Caudate nucleus (tissue), 63 donors: ENCODE measurements at places on chromosomes 12 and 14.

DNA sequence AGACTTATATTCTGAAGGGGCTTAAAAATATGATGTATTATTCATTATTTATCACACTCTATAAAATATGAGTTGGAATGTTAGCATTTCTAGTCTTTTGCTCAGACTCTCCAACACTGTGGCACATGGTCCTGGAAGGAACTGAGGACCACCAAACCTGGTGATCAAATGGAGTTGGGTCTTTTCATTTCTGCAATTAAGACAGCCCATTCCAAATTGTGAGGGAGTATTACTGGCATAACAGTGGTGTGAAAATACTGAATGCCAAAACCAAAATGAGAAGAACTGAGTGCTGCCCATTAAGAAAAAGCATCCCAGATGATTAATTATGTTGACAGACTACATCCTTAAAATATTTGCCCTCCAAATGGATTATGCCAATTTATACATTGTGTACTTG is 90.8 kb downstream of the NPAS3 start:
- DNase-seq: no peak

DNA sequence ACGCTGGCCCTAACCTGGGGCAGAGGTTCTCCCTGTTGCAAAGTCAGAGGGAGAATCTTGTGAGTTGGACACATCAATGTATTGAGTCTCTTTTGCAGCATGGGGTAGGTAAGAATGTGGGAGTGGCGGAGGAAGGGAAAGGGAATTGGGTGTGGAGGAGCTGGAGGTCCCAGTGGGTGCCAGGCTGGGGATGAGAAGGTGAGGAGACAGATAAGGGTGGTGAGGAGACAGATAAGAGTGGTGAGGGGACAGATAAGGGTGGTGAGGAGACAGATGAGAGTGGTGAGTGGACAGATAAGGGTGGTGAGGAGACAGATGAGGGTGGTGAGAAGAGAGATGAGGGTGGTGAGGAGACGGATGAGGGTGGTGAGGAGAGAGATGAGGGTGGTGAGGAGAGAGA is 72.9 kb upstream of the SFSWAP start:
- DNase-seq: no peak

GRCh38 chr12:110224379-110225304 is 56.4 kb upstream of the ATP2A2 start:
- DNase-seq: no peak

GRCh38 chr14:28661171-28661772 is 105.3 kb upstream of the FOXG1 start:
- DNase-seq: no peak

- DNase-seq: no peak
Measured at GRCh38 chr12:118763234-118763633, 218.1 kb upstream of the SRRM4 start.

GRCh38 chr14:103593577-103593976 is 30.8 kb downstream of the COA8 start:
- DNase-seq: no peak

GRCh38 chr12:19451196-19451595 is 11.9 kb downstream of the AEBP2 start:
- DNase-seq: no peak

DNA sequence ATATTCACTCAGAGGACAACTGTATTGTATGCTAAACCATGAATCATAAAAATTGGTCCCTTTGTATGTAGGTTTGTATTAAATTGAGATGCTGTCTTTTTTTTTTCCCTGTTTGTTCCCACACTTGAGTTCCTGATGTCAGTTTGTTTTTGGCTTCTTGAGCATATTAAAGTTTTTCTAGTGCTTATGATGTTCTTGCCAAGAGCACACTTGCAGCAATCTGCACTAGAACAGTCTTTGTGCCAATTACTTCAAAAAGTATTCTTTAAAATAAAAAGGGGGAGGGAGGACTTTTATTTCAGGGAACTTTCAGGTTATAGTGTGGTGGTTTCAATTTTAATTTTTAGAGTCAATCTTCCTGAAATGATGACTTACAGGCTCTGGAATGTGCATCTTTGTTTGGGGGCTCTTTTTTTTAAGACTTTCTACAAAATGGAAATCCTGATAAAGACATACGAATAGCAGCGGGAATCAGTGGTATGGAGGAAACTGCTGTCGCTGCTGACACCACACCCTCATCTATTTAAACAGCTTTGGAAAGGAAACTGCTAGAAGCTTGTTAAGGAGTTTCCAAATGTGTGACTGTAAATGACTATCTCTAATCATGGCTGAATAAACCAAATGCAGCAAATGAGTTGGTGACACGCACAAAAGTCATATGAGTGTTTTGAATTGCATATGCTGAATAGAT is 188.6 kb downstream of the EGLN3 start:
- no peak for DNase-seq

- no peak for DNase-seq
Measured at GRCh38 chr14:94484481-94484880, 8.5 kb upstream of the SERPINA9 start.

DNA sequence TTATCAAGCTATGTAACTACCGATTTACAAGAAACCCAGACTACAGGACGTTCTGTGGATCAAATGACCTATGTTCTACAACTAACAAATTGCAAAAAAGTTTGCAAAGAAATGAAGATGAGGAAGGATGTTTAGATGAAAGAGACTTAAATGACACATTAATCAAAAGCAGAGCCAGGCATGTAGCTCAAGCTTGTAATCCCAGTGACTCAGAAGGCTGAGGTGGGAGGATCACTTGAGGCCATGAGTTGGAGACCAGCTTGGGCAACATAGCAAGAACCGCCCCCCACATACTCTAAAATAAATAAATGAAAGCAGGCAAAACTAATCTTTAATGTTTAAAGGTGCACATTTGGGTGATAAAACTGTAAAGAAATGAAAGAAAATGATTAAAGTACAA is 331.9 kb downstream of the BTG1 start:
- DNase-seq: no peak

DNA sequence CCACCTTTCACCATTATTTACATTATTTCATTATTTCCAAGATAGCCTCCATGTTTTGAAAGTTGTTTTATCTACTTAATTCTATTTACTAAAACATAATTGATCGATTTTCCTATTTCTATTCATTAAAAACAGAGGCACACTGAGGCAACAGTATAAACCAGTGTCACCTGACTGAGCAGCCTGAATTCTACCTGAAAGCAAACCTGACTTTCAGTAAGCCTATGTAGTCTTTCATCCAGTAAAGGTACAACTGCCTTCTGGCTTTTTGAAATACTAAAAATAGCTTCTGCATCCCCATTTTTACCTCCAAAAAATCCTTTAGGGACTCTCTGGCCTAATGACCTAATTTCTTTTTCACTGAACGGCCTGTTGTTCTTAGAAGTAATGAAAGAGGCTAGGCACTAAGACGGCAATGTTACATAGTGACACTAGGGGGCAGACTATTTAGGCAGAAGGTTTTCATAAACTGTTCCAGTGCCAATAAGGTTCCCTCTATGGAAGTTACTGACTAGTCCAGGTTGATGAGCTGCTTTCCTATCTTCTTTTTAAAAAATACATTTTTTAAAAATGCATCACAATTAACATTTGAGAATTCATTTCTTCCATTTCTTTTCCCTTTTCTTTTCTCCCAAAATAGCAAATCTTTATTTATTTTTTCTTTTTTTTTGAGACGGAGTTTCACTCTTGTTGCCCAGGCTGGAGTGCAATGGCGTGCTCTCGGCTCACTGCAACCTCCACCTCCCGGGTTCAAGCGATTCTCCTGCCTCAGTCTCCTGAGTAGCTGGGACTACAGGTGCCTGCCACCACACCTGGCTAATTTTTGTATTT is 17.5 kb downstream of the ANAPC5 start:
- no peak for DNase-seq

DNA sequence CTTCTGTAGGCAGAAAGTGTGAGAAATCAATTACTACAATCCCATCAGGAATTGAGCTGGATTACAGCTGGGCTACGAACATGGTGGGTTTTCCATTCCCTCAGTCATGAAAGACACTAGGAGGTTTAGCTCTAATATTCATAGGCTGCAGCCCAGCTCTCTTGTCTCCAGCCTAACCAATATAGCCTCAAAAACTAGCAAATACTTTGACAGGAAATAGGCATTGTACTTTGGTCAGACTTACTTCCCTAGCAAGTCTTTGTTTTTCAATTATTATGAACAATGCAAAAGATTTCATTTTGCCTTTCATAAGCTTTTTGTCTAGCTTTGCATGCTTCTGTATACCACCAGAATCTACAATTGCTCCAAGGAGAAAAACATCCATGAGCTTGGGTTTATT is 296.2 kb downstream of the GPHN start:
- DNase-seq: no peak

- DNase-seq: no peak
Measured at GRCh38 chr14:52741865-52742264, 11.9 kb downstream of the STYX start.

GRCh38 chr12:108666401-108666881 is 32.7 kb upstream of the SELPLG start:
- DNase-seq: no peak

GRCh38 chr12:26732005-26732908 is 100.7 kb downstream of the ITPR2 start:
- no peak for DNase-seq

DNA sequence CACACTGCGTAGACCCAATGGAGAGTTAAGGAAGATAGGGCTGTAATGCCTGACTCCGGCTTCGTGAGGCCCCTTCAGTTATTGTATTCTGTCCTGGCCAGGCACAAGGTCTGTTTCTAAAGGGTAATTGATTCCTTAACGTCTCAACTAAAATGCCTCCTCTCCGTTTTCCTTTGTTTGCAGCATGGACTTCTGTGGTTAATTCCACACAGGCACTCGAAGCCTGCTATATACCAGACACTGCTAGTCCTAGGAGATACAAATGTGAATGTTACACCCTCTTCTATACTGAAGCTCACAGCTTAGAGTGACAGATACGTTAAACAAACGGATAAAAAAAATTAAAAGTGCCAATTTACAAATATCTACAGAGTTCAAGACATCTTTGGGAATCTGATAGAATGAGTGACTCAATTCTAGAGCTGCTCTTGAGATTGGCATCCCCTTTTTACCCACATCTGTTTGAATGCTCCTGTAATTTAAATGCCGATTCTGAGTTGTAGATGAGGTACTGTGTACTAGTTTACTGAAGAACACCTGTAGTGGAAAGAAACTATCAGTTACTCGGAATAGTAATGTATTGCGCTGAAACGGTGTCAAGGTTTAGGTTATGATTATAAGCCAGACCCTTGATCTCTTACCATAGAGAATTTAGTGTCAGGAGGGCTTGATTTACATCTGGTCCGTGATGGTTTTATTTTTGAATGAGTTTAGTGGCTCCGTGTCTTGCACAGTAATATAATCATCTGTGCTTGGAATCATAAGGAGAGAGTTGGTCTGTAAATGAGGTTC is 784 bp downstream of the PSMA6 start:
- DNase-seq: no peak

- no peak for DNase-seq
Measured at GRCh38 chr12:2683283-2684025, 111.3 kb upstream of the FKBP4 start.

- DNase-seq: no peak
Measured at GRCh38 chr12:49052451-49053208, 8.0 kb downstream of the KMT2D start.

DNA sequence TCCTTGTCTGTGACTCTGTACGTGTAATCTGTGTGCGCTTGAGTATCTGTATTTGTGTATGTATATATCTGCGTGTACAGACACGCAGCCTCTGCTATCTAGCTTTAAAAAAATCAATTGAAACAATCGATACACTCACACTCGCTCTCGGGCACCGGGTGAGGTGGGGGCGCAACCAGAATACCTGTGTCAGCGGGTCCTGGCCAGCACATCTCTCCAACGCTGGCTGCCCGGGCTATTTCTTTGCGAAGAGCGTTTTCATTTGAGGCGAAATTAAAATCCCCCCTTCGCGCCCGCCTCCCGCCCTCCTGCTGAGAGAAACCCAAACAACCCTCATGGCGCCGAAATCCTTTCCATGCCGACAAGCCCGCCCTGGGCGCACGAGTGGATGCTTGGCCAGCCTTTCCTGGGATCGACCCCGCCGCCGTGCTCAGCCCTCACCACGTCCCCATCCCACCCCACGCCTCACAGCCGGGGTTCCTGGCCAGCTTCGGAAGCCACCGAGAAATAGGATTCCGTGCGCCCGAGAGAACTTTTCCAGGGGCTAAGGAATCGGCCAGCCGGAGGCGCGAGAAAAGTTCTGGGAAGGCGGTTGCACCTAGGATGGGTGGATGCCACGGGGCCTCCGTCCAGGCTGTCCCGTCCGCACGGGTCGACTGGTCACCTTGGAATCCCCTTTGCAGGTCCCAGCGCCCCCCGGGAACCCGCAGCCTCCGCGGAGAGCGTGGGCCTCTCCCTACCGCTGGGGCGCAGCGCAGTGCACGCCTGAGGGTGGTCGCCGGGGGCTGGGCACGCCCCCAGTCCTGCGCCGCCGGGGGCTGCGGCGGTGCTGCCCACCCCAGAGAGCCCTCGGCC is 1.0 kb downstream of the ZDHHC22 start:
- no peak for DNase-seq

DNA sequence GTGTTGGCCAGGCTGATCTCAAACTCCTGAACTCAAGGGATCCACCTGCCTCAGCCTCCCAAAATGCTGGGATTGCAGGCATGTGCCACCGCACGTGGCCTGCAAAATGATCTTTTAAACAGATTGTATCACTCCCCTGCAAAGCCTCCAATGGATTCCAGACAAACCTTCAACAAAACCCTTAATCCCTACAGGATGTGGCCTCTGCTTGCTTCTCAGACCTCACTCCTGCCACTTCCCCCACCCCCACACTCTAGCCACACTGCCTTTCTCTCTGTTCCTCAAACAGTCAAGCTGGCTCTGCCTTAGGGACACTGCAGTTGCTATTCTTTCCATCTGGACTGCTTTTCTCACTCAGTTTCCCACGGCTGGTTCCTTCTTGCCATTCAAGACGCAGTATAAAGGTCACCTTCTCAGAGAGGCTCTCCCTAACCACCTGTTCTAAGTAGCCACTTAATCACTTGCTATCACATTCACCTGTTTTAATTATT is 47.3 kb upstream of the TMED10 start:
- DNase-seq: peak; percentile 10

DNA sequence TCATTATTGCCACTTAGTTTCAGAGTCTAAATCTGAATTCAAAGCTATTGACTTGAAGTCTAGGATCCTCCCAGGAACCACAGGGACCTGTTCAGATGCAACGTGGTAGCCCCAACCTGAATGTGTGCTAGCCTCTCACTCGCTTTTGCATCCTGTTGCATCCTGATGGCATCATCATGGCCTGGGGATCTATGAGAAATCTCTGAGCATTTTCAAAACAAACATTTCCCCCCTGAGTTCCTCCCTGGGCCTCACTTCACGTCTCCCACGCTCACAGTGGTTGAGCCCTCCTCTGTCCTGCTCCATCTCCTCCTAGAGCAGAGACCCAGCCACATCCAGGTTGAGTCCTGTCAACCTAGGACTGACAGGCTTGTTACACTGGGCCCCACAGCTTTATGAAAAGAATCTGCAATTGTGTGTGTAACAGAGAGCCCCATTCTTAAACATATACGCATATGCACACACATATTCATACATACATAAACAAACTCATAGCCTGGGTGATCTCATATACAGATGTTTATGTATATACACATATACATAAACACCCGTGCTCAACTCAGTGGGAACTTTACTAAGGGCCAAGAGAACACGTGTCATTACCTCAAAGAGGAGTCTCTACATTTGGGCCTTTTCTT is 5.4 kb upstream of the KRT72 start:
- DNase-seq: no peak

GRCh38 chr12:3897371-3897971 is 24.3 kb upstream of the PARP11 start:
- no peak for DNase-seq
